ENCODE measurements at places on chromosomes 6 and 20.

GRCh38 chr6:85585741-85586140 is 7.9 kb downstream of the SNX14 start:
- no peak for DNase-seq

GRCh38 chr6:134196568-134197193 is 121.2 kb downstream of the SGK1 start:
- DNase-seq: no peak

- no peak for DNase-seq
Observed at GRCh38 chr6:75285283-75285639, 669 bp upstream of the TMEM30A start.

GRCh38 chr20:53079261-53079691 is 107.1 kb downstream of the TSHZ2 start:
- no peak for DNase-seq

DNA sequence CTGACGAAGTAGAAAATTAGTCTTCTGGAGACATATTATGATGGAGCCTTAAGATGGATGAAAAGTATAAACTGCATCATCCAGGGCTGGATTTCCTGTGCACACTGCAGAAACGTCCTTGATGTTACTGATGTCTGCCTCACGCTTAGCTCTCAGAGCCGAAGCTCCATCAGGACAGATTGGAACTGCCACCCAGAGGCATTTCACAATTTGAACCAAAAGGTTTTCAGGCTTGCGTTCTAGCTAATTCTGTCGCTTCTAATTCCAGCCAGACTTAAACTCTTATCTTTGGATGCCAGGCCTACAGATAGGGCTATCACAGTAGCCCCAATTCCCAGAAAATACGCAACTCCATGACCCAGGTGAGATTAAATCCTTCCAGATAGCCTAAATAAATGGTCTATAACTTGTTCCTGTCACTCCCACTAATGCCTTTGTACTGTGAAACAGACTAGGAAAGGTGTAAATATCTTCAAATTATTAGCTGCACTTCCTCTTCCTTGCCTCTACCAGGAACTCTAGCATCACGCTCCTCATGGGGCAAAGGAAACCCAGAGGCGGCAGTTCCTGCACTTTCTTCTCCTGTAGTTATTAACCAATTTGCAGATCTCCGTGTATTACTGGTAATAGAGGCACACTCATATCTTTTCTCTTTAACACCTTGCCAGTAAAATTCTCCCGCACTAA is 634.6 kb downstream of the PRKN start:
- DNase-seq: no peak
